ENCODE measurements at places on chromosomes 13 and 19. TPM values are rescaled to one million over a fixed set of nuclear protein-coding genes. Genes with fewer than 3 reads are reported as not detected.

Gene ZNF541
- not detected for total RNA-seq

Gene PEG3
- total RNA-seq: 1.0 TPM

Gene CEACAM20
- total RNA-seq: not detected

Gene TSHZ3
- total RNA-seq: 0.52 TPM

Gene ZNF525
- 10.2 TPM for total RNA-seq

Gene PDX1
- total RNA-seq: not detected

Gene CNMD
- not detected for total RNA-seq

Gene SPHK2
- 9.1 TPM for total RNA-seq

Gene ZNF540
- total RNA-seq: 0.45 TPM

Gene KLK2
- total RNA-seq: not detected

Gene FLT1
- total RNA-seq: 3.1 TPM

Gene ACER1
- not detected for total RNA-seq

Gene NRTN
- 0.17 TPM for total RNA-seq

Gene RUVBL2
- 170 TPM for total RNA-seq

Gene ATP4B
- total RNA-seq: not detected

Gene ZNF556
- 1.0 TPM for total RNA-seq

Gene KLHL1
- total RNA-seq: not detected

Gene CASP14
- total RNA-seq: not detected

Gene OR4F17
- total RNA-seq: not detected

Gene EDDM13
- total RNA-seq: not detected
